ENCODE measurements at places on chromosomes 7 and 10.

DNA sequence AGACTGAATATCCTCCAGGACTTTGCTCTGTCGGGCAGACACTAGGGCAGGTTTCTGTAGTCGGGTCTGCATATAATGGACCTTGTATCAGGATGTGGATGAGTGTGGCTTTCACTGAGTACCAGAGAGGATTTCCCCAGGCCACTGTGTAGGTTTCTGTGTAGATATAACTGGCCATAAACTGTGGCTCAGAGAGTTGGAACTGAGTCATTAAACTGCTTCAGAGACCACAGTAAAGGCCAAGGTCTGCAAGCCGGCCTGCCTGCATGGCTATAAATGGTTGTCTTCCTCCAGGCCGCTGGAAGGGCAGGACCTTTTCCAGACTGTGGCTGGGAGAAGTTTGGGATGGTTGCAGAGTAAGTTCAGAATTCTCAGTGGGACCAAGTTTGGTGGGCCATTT is 16.9 kb downstream of the ZNF92 start:
- DNase-seq, result no peak

DNA sequence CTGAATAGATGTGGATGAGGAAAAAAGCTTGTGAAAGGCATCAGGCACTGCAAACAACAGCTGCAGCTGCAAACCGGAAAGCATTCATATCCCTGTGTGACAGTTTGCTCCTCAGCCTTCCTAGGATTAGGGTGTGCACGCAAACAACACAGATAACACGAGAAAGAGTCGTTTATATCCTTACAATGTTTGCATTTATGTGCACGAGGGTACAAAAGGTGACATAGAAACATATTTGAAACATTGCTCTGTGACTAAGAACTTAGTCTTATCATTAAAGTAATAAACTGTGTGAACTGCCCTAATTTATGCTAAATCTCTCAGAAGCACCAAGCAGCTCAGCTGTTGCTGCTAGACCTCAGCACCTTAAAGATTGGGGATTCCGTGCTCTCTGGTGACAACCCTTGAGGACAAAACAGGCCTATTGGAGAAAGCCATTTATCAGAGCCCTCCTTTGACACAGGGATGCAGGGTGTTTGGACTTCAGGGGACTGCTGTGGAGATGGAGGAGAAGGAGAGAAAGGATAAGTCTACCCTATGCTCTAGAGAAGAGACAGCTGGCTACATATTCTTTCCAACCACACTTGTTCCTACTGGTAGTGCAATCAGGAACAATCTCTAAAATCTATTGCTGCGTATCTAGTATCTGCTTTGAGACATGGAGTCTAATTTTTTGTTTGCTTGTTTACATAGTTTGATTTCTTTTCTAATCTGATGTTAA is 176.2 kb downstream of the GNAT3 start:
- peak; percentile 28 for DNase-seq

GRCh38 chr10:3524086-3524960 is 260.7 kb downstream of the KLF6 start:
- no peak for DNase-seq

GRCh38 chr7:116433246-116433645 is 66.3 kb upstream of the CAV2 start:
- DNase-seq, result peak; percentile 82

GRCh38 chr10:131641231-131641630 is 259.6 kb upstream of the PPP2R2D start:
- DNase-seq, result no peak

DNA sequence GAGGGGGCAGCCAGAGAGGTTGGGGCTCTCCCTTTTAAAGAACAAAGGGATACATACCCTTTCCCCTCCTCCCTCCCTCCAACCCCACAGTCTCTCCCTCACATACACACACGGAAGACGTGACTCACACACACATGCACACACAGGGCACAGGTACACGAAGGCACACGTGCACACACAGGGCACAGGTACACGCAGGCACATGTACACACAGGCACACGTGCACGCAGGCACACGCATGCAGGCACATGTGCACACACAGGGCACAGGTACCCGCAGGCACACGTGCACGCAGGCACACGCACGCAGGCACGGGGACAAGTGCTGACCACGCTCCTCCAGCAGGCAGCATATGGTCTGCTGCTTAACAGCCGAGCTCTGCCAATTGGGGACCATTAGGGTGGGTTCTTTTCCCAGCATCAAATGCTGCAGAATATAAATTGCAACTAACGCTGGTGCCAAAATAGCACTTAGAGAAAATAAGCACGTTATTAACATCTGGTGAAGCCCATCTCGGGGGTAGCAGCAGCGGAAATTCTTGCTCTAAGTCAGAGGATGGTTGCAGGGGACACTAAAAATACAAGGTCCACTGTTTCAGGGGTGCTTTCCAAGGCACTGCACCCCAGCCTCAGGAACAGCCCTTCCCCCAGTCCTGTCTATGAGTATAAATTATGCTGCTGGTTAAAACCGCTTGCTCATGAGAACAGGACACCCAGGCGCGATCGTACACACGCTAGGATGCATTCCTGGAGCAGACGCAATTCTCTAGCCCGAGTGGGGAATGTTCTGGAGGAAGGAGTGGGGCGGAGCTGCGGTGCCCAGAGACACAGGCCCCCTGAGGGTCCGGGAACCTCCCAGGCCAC is 55.2 kb upstream of the TNRC18 start:
- peak; percentile 85 for DNase-seq

DNA sequence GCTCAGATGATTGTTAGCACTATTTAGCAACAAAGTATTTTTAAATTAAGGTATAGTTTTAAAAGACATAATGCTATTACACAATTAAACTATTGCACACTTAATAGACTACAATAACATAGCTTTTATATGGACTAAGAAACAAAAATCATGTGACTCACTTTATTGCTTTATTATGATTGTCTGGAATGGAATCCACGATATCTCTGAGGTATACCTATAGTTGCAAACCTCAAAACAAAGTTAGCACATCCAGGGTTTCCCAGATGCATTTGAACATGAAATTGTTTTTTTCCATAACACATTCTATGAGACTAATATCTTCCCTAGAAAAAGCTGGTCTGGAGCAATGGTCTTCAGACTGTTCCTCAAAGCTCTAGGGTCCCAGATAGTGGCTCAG is 18.3 kb upstream of the RPEL1 start:
- DNase-seq, result no peak

- DNase-seq, result peak; percentile 79
These were observed at the start of gene SGCE for GRCh38 chr7:94655848-94656657. TSS of gene SGCE (minus strand) at chr7:94656133. CDS start at chr7:94656098, 35 bp downstream.

GRCh38 chr7:130927062-130927461 is 193.1 kb upstream of the KLF14 start:
- no peak for DNase-seq

GRCh38 chr10:6542999-6543430 is 37.1 kb downstream of the PRKCQ start:
- no peak for DNase-seq

DNA sequence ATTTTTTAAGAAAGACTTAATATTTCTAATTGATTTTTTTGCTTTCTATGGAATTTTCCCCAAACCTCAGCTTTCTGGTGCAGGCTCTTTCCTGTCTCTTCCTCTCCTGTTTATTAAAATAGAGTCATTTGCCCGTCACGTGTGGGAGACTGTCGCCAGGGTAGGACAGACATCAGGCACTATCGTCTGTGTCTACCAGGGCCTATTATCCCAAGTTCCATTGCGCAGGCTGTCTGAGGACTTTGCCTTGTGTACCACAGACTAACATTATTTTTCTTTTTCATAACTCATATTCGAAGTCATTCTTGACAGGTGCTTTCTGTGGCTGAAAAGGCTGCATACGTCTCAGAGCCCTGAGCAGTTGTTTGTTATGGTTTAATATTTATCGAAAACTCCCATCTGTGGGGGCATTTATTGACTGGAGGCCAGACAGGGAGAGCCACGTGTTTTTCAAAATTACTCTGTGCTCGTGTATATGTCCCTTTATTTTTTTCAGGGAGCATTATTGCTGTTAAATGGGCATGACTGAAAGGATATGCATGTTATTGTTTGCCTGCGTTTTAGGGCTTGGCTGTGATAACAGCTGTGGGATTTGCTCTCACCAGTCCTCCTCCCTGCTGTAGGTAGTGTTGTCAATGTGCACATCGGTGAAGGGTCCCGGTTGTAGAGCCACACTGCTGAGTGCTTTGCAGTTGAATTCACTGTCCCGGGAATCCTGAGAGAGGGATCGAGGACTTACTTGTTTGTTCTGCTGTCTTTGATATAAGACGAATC is 89.8 kb downstream of the CAMK1D start:
- DNase-seq, result no peak

- DNase-seq, result peak; percentile 93
These were observed 183.6 kb downstream of the TCF7L2 start for GRCh38 chr10:113133497-113134115.

DNA sequence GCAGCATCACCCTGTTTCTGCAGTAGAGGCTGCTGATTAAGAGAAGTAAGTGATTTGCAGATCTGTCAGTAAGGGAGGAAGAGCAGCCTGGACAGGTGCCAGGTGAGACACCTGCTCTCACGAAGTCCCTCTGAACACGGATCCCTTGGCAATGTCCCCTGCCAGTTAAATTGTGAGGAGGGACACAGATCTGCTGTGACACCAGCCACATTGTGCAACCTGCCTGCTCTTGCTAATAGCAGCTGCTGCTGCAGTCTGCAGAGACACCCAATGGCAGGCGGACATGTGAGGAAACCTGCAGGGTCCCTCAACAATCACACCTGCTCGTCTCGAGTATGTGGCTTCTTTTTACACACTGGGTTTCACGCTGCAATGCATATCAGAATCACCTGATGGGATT is 31.9 kb downstream of the ANXA11 start:
- no peak for DNase-seq

GRCh38 chr7:158164101-158165095 is 423.2 kb downstream of the PTPRN2 start:
- DNase-seq, result no peak
